AG09309 (cell line): ENCODE measurements at places on chromosomes 3 and 15.

DNA sequence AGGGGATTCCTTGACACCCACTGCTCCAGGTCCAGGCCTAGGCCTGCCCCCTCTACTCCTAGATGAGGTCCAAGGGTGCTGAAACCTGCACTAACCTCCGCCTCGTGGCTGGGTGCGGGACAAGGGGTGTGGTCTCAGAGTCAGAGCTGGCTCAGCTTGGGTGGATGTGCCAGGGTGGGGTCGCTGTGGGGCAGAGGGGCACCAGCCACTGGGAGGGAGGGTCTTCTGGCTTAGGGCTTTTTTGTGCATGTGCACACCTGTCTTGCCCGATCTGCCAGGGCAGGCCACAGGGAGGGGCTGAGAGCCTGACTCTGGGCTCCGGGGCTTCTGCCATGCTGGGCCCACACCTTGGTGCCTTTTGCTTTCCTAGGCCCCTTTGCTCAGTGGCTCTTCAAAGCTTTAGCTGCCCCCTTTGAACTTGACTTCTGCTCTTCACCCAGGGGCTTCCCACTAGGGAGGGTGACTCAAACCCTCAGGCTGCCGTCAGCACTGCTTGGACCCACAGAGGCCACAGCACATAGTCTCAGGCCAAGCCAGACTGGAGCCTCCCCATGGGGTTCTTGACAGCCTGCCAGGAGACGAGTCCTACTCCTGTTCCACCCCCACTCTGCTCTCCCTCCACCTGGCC, 73.0 kb downstream of the KLF13 start:
- DNase-seq: no peak

GRCh38 chr3:49198611-49199230, 27.3 kb downstream of the KLHDC8B start:
- DNase-seq: no peak

DNA sequence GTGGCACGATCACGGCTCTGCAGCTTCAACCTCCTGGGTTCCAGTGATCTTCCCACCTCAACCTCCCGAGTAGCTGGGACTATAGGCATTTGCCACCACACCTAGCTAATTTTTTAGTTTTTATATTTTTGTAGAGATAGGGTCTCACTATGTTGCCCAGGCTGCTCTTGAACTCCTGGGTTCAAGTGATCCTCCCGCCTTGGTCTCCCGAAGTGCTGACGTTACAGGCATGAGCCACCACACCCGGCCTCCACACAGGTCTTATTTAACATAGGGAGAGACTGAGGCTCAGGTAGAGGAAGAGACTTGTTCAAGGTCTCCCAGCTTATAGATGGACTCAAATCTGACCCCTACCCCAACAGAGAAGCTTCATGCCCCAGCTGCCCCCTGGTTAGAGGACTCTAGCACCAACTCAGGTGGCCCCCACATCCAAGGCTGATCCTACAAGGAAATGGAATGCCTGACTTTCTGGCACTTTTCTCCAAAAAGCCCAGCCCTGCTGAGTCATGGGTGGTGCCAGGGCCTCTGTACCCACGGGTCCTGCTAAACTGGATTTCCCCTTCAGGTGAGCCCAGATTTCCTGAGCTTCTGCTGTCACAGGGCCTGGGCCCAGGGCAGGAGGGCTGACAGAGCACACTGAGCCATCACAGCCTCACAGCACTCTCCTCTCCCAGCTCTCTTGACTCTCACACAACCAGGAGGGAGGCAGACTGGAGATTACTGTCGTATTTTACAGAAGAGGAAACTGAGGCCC, 5.6 kb downstream of the TMEM40 start:
- no peak for DNase-seq

DNA sequence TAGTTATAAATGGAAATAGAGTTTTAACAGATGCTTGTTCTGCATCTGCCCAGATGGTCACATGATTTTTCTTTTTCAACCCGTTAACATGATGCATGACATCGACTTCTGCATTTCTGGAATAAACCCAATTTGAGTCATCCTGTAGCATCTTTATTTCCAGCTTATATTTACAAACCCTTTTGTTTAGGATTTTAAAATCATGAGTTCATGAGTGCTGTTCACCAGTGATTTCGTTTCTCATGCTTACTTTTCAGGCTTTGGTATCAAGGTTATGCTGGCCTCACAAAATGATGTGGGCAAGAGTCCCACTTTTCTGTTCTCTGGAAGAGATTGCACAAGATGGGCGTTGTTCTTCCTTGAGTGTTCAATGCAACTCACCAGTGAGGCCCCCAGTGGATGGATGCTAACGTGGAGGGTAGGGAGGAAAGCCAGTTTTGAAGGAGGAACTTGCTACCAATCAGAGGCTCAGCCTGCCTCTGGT, 5.2 kb downstream of the HRH1 start:
- peak; percentile 56 for DNase-seq

GRCh38 chr3:175398676-175399075, 539.5 kb downstream of the NAALADL2 start:
- no peak for DNase-seq

DNA sequence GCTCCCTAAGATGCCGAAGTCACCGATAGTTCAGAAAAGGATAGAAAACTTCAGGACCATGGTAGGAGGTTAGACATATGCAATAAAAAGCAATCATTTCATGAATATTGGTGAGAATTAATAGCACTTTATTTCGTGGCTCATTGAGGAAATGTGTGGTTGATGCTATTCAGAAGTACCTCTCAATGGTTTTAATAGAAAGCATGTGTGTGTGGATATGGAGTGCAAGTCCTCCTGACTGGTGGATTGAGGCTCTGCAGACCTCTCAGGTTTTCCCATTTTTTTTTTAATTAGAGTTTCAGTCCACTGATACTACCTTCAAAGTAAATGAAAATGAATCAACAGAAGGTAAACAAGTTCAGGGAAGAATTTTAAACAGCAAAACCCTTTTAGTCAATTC, 384.3 kb upstream of the RARB start:
- DNase-seq: no peak

DNA sequence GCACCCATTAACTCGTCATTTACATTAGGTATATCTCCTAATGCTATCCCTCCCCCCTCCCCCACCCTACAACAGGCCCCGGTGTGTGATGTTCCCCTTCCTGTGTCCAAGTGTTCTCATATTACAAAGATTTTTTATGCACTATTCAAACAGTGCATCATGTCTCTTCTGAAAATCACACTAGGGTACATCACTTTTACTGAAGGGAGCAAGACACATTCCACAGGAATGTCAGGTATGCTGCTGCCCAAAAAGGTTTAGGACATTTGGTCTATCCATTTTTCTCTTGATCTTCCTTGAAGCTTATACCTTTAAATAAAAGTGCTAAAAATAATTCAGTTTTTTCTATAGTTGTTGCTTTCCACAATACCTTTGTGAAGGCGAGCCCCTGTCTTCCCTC, 9.2 kb upstream of the EPHA3 start:
- DNase-seq: no peak

DNA sequence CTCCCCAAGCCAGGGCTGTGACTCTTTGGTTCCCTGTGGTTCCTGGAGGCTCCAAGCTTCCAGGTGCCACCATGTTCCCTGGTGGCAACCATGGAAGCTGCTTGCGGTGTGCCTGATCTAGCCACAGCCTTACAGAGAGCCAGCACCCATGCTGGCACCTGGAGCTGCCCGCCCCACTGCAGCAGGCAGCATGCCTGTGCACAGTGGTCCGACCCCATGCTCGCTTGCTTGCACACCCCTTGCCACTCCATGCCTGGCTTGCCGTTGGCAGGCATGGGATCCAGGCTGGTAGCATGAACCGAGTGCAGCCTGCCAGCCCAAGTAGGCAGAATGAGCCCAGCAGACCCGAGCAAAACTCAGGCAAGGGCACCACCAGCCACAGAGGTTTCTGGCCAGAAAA, 53.9 kb downstream of the SLMAP start:
- DNase-seq: no peak

- DNase-seq: no peak
These were observed 32.5 kb downstream of the TPRG1 start for GRCh38 chr3:189204167-189204866.

GRCh38 chr3:141402476-141403171, 34.3 kb downstream of the ZBTB38 start:
- peak; percentile 63 for DNase-seq

- DNase-seq: no peak
These were observed 22.3 kb upstream of the CNOT10 start for GRCh38 chr3:32662647-32663046.

- no peak for DNase-seq
These were observed 163.4 kb downstream of the KLF13 start for GRCh38 chr15:31489801-31490646.

GRCh38 chr3:194572944-194573491, 60.2 kb downstream of the TMEM44 start:
- no peak for DNase-seq

DNA sequence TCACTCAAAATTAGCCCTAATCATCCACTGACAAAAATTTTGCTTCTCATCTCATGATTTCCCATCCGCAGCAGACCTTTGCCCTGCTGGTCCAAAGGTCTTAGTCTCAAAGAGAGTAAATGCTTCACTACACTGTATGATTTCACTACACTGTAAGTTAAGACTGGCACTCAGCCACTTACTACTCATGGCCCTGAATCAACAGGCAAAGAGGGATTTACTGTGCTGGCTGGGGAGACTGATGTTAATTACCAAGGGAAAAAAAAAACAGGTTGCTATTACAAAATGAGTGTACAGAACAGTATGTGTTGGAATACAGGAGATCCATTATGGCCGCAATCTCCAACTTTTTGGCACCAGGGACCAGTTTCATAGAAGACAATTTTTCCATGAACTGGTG, 214.8 kb downstream of the ZMAT3 start:
- no peak for DNase-seq

- no peak for DNase-seq
These were observed 121.8 kb downstream of the ADAM10 start for GRCh38 chr15:58627701-58628100.

GRCh38 chr15:86595741-86596140, 516.1 kb downstream of the AGBL1 start:
- DNase-seq: no peak

- no peak for DNase-seq
These were observed 551 bp downstream of the DNAJC13 start for GRCh38 chr3:132417695-132418411.

- DNase-seq: no peak
These were observed 345.1 kb downstream of the IL5RA start for GRCh38 chr3:2765002-2765579.

DNA sequence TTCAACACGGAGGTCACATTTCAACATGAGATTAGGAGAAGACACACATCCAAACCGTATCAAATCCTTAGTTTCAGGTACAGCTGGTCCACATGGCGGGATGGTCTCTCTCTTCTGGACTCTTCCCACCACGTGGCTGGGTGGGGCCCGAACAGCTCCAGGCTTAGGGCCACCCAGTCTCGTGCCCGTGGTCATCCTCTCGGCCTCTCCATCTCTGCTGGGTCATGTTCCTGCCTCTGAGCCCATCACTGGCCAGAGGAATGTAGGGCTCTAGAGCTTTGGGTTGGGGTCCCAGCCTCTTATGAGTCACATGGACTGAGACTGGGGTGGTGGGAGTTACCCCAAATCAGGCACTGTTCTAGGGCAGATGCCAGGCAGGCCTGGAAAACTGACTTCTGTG, 12.2 kb downstream of the SYNM start:
- no peak for DNase-seq

- peak; percentile 13 for DNase-seq
These were observed 727.2 kb downstream of the SI start for GRCh38 chr3:164351131-164351530.

- peak; percentile 74 for DNase-seq
These were observed 79.1 kb downstream of the FOXP1 start for GRCh38 chr3:71504250-71505036.

GRCh38 chr3:46865546-46865945, 2.3 kb upstream of the MYL3 start:
- DNase-seq: no peak

GRCh38 chr3:126541628-126542339, 16.9 kb downstream of the C3orf22 start:
- DNase-seq: no peak

DNA sequence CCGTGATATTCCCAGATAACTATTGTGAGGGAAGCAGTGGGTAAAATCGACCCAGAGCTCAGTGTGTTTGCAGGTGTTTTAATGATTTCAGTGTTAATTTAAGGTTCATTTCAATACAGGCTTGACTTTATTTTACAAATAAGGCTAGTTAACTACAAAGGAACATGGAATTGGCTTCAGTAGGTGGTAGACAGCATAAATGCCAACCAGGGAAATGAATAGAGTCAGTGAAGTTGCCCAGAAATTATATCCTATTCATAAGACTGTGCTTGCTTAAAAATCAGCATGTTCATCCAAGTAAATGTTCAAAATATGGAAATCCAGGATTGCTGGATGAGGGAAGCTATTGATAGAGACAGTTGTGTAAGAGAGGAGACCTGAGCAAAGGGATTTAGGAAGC, 66.1 kb downstream of the LARS2 start:
- DNase-seq: no peak

- DNase-seq: no peak
These were observed 14.2 kb downstream of the BAHD1 start for GRCh38 chr15:40454904-40455391.

GRCh38 chr15:48394970-48395369, 63.7 kb downstream of the DUT start:
- no peak for DNase-seq

DNA sequence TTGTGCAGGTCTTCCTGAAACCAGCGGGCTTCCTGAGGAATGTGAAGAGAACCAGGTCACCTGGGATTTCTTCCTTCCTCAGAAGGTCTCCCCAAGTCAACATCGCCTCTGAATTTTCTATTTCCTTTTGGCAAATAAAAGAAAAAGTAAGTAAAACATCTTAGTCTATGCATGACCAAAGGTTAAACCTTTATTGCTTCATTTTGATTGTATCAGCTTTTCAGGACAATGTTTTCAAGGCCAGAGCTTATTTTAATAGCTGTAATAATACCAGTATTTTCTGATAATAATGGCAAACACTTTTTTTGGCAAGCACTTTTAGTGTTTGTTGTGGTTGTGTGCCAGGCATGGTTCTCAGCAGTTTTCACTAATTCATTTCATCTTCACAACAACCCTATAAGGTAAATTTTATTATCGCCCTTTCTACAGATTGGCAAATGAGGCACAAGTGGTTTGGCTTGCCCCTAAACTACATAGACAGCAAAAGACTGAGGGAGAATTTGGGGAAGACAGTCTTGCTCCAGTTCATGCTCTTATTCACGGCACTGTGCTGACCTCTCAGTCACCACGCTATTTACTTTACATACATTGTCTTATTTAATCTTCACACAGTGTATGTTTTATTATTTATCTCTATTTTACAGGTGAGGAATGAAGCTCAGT, 110.4 kb downstream of the RPL22L1 start:
- no peak for DNase-seq

GRCh38 chr15:91407269-91407889, 307.3 kb downstream of the SV2B start:
- DNase-seq: no peak

DNA sequence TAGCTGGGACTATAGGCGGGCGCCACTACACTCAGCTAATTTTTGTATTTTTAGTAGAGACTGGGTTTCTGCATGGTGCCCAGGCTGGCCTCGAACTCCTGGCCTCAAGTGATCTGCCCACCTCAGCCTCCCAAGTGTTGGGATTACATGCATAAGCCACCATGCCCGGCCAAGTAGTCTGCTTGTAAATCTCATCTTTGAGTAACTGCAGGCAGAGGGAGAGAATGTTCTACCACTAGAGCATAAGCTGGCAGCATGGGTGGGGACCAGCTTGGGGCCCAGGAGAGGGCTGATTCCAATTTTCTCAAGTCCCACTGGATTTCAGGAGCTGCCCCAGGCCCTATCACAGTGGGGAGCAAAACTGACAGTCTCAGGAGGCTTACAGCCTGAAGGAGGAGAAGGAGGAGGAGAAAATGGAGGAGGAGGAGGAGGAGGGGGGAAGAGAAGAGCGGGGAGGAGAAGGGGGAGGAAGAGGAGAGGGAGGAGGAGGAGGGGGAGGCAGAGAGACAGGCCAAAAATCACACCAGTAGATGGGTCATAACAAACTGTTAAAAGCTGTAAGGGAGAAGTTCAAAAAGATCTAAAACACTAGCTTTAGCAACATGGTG, 229.1 kb upstream of the IGF1R start:
- DNase-seq: no peak
